ENCODE measurements at places on chromosomes 3 and 15.

- DNase-seq = no peak
Observed at GRCh38 chr3:47406762-47407149, 25.9 kb downstream of the PTPN23 start.

DNA sequence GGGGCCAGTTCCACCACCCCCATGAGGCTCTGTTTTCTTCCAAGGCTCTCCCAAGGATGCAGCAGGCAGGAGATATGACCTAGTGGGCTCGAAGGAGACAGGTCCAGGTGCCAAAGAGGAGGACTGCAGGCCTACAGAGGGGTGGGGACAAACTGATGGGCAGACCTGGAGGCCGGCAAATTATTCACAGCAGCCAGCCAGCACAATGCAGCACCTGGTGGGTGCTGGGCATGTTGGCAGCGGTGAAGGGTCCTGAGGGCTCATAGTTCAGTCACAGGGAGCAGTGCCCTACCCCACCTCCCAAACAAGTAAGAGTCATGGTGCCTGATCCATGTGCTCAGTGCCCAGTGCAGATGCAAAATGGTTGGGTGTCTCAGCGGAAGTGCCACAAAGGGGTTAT is 171.7 kb downstream of the ABHD5 start:
- DNase-seq = no peak

DNA sequence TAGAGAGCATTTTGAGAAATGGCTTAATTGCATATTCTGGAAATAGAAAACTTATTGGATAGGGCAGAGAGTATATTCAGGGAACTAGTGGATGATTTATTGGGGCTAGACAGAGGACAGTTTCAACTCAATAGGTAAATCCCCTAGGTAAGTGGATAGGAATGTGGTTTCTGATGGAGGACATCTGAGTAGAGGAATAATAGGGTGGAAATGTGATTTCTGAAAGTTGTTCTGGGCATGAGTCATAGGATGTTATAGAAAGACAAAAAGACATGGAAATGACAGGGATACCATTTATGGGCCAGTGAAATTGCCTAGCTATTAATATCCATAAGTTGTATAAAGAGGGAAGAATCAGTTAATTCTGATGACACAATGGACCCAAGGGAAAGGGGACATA is 563.3 kb upstream of the GOLIM4 start:
- DNase-seq = no peak

DNA sequence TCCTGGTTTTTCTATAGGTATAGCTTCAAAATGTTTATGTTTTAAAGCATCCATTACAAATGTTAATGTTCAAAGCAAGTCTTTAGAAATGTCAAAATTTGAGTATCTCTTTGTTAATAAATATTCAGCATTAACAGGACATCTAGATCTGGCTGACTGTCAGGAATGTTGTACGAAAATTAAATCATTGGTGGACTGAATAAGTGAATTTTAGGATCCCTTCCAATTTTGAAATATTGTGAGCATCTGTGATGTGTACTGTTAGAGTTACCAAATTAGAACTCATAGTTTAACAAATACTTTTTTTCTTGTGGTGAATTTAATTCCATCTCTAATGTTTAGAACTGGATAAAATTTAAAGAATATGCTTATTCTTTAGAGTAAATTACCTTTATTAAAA is 30.1 kb upstream of the CFAP20DC start:
- no peak for DNase-seq

- DNase-seq = no peak
Observed at GRCh38 chr3:168696051-168696450, 600.3 kb upstream of the GOLIM4 start.

- no peak for DNase-seq
Observed at GRCh38 chr15:80105595-80105994, 46.1 kb downstream of the ZFAND6 start.

- DNase-seq = no peak
Observed at GRCh38 chr3:13203398-13204176, 130.4 kb upstream of the IQSEC1 start.

- peak; percentile 17 for DNase-seq
Observed at GRCh38 chr3:57557085-57557537, 1.0 kb downstream of the PDE12 start.

- DNase-seq = no peak
Observed at GRCh38 chr3:29267226-29267625, 13.6 kb upstream of the RBMS3 start.

- DNase-seq = no peak
Observed at GRCh38 chr15:93073465-93073952, 15.5 kb downstream of the RGMA start.

DNA sequence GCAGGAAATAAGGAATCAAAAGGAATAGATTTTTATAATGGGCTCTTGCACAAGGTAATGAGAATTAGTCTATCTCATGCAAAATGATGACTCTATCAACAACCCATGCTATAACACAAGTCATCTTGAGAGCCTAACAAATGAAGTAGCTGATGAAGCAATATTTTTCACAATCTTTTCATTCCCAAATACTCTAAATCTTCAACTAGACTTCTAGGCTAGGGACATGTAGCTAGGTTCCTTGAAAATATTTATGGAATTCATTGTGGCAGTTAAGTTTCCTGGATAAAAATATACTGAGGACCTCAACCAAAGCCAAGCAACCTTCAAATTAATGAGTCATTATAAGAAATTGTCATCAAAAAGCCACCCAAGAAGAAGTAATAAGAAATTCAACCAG is 55.4 kb downstream of the DCBLD2 start:
- no peak for DNase-seq

DNA sequence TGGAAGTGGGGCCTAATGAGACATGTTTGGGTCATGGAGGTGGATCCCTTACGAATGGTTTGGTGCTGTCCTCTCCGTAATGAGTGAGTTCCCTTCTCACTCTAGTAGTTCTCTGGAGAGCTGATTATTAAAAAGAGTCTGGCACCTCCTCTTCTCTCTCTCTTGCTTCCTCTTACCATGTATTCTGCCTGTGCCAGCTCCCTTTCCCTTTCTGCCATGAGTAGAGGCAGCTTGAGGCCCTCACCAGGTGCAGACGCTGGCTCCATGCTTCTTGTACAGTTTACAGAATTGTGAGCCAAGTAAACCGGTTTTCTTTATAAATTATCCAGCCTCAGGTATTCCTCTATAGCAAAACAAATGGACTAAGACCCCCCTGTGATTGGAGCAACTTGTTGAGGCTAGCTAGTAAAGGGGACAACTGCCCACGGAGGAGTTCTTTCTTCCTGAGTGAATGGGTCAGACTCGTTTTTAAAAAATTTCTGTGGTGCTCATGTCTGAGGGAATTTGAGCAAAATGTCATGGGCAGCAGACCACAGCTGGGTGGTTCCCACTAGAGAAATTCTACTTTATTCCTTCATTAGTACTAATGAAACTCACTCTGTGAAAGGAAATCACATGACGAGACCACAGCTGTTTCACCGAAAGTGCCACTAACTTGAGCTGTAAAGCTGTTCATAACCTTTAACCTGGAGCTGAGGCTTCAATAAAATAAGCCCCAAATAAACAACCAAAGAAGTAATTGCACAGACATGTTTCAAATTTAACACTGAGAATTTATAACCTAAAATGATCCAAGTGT is 210.0 kb downstream of the NFKBIZ start:
- DNase-seq = no peak

DNA sequence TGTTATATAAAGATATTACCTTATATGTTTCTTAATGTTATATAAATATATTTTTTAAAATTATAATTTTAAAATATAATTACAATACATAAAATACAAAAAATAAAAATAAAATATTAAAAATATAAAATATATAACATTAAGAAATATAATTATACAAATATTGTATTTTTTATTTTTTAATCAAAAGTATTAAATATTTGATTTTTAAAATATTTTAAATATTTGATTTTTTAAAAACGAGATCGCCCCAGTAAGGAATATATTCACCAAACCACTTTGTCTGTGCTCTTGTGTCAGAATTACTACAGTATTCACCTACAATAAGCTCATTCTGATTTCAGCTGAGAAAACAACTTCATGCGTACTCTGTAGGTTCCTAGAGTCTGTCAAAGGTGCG is 89.1 kb downstream of the ETFA start:
- no peak for DNase-seq

- DNase-seq = no peak
Observed at GRCh38 chr3:81565041-81565440, 196.4 kb downstream of the GBE1 start.

GRCh38 chr3:134765468-134765867 is 29.6 kb upstream of the EPHB1 start:
- no peak for DNase-seq

GRCh38 chr3:175003590-175003989 is 144.5 kb downstream of the NAALADL2 start:
- no peak for DNase-seq

DNA sequence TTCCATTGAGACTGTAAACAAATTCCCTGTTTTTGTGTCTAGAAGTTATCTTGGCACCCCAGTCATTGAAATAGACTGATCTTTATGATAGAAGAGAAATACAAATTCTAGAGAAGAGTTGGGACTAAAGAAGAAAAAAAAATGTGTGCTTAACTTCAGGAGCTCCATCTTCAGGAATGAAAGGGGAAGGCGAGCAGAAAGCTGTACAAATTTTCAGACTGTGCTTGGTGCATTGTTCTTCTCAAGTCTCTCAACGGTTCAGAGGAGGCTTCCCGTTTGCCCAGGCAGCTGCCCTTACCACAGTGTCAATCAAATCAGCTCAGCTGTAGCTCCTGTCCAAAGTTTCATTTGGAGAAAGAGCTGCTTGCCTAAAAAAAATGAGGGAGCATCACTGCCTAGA is 41.7 kb downstream of the OXSM start:
- no peak for DNase-seq

GRCh38 chr3:8712908-8713255 is 20.7 kb upstream of the CAV3 start:
- DNase-seq = no peak

DNA sequence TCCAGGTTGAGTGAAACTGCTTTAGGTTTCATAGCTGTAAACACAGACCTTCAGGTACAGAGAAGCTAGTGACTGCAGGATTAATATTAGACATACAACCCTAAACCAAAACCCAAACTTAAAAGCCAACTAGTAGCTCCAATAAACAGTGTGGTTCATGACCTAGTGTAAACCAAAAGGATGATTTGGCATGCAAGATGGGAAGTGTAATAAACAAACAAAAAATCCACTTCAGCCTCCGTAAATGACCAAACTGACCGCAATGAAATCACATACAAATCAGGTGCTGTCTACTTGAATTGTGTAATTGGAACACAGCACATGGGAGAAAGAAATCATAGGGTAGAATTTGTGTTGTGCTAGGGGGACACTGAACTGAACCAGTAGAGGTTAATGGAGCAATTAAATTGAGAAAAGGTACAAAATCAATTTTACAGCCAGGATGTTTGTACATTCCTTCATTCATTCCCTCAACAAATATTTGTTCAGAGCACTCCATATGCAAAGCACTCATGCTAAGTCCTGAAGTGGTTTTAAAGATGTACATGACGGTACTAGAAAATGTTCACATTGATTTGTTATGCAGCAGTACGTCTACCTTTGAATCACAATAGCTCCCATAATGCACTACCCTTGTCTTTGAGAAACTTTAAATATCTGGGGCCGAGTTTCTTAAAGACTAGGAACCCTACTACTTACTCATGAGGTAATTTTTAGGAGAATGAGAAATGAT is 21.4 kb upstream of the CHST2 start:
- no peak for DNase-seq

GRCh38 chr3:98784666-98785600 is 21.8 kb downstream of the ST3GAL6 start:
- no peak for DNase-seq

DNA sequence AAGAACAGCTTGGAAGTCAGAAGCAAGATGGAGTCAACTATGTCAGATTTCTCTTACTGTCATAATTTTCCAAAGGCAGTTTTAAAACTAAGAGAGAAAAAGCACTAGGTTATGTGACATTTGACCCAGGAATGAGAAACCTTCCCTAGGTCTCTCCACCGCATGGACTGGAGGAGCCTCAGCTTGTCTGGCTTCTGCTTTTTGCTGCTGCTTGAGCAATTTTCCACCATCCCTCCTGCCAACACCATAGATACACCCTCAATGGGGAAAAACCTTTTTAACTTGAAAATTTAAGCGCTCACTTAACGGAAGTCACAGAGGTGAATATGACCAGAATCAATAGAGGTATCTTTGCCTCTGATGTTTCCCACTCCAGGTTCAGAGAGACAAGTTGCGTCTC is 17.8 kb upstream of the IREB2 start:
- DNase-seq = no peak

GRCh38 chr3:142946861-142947260 is 16.6 kb downstream of the PAQR9 start:
- DNase-seq = no peak

GRCh38 chr3:116270056-116270455 is 175.2 kb downstream of the LSAMP start:
- no peak for DNase-seq

- DNase-seq = peak; percentile 23
Observed at GRCh38 chr3:27533718-27534573, 49.8 kb upstream of the SLC4A7 start.
